BE2C (cell line): ENCODE measurements at places on chromosomes 2 and 18.

DNA sequence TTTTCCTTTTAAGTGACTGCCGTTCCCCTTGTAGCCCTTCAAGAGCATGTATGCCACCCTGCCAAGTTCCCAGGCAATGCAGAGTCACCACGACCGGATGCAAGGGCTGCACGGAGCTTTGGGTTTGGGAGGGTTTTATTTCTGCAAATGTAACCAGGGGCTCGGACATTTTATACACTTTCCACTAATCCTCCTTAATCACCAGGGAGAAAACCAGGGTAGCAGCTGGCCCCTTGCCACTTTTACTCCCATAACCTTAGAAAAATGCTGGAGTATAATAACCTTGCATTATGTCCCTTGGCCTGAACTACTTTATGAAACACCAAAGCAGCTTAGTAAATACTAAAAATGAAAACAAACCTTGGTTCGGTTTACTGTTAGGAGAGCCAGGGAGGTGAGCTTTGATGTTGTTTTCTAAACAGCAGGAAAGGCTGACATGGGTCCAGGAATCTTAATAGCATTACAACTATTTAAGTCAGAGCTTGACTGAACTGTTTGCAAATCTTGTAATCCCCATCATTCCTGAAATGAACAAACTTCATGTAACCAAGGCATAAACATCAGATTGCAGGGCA lies 152.8 kb upstream of the RIOK3 start:
- DNase-seq, result no peak

DNA sequence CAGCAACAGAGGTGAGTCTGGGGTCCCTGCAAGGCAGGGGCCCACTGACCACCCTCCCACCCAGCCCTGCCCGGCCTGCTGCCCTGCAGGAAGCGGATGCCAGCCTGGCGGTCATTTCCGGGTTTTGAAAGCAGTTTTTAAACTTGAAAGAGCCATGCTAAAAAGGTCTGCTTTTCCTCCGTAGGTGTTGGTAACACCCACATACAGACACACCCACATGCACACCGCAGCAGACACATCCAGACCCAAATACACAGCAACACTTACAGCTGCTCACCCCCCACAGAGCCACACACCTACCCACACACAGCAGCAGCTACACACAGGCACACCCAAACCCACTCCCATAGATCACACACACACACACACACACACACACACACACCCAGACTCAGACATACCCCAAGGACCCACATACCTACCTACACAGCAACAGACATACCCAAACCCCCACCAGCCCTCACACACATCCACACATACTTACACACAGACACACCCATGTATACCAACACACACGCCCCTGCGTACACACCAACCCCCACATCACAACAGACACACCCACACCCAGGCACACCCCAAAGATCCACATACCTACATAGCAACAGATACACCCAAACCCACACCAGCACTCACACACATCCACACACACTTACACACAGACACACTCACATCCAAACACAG lies 7.6 kb downstream of the ZFP36L2 start:
- no peak for DNase-seq

DNA sequence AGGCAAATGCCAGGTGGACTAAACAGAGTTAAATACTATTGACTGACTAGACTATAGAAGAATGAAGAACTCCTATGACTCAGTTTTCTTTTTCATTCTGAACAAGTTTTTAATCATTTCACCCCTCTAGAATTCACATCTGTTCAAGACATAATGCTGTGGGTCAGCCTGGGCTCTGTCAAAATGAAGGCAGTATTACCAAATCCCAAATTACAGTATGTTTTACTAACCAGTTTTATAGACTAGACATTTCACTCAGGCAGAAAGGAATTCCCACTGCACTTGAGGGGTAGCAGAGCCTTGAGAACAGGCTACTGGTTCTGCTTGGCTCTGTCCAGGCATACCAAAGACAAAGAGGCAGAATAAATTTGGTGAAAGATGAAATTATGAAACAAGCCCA lies 511.7 kb downstream of the EPHA4 start:
- no peak for DNase-seq

GRCh38 chr2:54772531-54772930 lies 49.1 kb downstream of the EML6 start:
- DNase-seq, result peak; percentile 34

- no peak for DNase-seq
Observed at GRCh38 chr18:39414009-39414700, 1848.6 kb upstream of the CELF4 start.

DNA sequence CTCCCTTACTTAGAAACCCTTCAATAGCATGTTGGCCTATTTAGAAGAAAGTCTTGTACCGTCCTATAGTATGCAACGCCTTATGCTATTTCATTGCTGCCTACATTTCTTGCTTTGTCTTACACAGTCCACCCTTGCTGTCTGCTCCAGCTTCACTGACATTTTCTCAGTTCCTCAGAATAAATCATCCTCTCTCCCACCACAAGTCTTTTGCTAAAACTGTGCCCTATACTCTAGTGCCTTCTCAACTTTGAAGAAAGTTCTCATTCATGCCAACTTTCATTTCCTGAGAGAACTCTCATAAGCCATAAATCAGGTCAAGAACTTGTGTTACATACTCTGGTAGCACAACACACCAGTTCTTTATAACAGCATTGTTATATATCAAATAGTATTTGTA lies 54.3 kb upstream of the COL3A1 start:
- no peak for DNase-seq

DNA sequence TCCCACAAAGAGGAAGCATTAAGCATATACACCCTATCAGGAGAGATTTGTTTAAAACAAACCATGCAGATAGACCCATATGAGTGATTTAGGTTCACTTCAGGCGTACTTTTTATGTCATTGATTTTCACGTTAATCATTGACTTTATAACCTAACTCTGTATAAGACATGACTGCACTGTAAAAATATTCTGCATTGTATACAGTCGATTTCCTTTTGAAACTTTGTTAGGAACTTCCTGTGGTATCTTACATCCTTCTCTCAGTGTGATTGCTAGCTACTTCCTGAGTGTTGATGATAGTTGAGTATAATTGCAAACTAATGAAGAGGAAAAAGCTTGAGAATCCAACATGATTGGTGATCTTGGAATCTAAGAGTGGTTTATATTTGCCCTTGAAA lies 69.4 kb downstream of the XIRP2 start:
- DNase-seq, result no peak

DNA sequence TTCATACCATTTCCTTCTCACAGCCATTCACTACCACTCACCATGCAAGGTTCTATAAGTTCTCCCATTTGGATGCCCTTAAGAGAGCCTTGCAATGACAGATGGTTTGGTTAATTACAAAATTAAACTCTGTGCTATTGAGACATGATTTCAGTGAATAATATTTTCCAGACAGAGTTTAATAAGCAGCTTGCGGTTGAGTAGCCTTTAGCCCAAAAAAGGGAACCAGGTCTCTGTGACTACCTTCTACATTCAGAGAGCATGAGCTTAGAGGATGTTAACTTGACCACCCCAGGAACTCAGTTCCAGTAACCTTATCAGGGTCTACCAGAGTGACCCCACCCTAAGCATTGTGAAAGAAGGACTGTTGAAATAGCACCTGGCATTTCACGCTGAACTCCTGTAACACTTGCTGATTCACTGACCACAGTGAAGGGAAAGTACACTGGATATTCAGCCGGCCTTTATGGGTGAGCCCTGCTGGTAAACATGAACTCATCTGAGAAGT lies 1173.1 kb upstream of the ZEB2 start:
- no peak for DNase-seq

GRCh38 chr2:45006942-45007287 lies 2.3 kb downstream of the SIX2 start:
- no peak for DNase-seq

DNA sequence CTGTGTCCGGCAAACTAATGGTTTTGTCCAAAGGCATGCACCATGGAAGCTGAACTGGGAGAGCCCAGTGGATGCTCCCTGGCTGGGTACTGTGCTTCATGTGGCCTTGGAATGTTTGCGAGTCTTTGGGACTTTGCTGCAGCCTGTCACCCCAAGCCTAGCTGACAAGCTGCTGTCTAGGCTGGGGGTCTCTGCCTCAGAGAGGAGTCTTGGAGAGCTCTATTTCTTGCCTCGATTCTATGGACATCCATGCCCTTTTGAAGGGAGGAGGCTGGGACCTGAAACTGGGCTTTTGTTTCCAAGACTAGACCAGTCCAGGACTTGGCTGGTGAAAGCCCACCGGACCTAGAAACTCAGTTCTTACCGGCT lies 1.7 kb downstream of the MARS2 start:
- no peak for DNase-seq

- DNase-seq, result no peak
Observed at GRCh38 chr2:37631698-37632097, 39.7 kb downstream of the CDC42EP3 start.

DNA sequence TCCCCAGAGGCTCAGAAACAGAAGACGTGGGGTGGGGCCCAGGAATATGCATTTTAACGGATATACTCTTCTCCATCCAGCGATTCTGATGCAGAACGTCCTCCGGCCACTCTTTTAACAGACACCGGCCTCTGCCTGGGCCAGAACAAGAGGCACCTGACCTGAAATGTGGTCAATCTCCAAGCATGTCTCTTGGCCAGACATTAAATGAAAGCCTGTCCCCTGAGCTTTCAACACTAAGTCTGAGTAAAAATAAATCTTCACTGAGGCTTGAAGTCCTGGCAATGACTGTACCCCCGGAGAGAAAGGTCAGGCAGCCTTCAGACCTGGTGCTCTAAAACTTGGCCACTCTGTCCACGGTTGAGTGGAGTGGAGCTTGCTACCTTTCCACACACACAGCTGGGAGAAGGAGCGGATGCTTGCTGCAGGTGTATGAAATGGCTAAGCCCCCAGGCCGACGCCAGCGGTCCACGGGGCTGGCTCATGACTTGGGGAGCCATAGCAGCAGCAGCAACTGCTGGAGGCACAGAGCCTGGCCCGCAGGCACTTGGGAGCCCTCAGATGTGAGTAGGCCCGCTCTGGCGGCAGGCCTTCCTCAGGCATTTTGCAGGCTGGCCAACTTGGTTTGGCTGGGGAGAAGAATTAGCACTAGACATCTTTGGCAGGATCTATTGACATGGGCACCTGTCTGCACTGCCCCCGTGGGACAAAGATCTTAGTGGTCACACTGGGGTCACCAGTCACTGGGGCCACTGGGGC lies 79.7 kb downstream of the TMEM17 start:
- no peak for DNase-seq

GRCh38 chr2:241762933-241763369 lies 13.7 kb upstream of the GAL3ST2 start:
- DNase-seq, result peak; percentile 15

DNA sequence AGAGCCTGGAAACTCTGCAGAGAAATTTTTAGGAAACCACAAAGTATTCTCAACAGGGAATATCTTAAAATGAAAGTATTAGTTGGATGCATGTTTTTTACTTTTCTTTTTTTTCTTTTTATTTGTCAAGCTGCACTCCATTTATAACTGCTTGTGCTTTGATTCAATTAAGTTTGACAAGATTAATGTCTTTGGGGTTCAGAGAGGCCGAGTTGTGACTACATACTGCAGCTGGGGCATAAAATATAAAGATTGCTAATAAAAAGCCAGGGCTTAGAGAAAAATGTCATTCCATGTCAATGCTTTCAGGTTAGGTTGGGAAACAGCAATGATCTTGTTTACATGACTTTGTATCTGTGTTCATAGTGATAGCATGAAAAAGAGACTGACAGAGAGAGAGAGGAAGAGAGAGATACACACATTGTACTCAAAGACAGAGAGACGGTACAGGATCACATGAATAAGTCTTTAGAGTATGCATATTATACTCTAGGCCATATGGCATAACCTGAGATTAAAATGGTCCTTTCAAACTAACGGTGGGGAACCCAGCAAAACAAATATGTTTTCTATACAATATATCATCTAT lies 1022.3 kb upstream of the CNTNAP5 start:
- no peak for DNase-seq

DNA sequence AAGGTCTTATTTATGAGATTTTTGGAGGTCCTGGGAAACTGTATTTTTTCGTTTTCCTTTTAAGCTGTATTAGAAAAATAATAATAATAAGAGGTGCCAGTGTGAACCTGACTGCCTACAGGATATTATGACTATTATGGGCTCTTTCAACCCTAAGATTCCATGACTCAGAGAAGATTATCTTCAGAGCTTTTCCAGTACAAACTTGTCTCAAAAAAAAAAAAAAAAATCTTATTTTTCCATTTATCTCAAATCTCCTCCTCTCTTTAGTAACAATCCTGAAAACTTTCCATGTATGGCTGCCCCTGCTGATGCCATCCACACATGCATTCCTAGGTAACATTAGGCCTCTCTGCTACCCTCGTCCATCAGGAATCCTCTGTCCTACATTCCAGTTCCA lies 36.7 kb upstream of the RPE start:
- no peak for DNase-seq

- DNase-seq, result no peak
Observed at GRCh38 chr2:460861-461260, 173.0 kb upstream of the ALKAL2 start.

DNA sequence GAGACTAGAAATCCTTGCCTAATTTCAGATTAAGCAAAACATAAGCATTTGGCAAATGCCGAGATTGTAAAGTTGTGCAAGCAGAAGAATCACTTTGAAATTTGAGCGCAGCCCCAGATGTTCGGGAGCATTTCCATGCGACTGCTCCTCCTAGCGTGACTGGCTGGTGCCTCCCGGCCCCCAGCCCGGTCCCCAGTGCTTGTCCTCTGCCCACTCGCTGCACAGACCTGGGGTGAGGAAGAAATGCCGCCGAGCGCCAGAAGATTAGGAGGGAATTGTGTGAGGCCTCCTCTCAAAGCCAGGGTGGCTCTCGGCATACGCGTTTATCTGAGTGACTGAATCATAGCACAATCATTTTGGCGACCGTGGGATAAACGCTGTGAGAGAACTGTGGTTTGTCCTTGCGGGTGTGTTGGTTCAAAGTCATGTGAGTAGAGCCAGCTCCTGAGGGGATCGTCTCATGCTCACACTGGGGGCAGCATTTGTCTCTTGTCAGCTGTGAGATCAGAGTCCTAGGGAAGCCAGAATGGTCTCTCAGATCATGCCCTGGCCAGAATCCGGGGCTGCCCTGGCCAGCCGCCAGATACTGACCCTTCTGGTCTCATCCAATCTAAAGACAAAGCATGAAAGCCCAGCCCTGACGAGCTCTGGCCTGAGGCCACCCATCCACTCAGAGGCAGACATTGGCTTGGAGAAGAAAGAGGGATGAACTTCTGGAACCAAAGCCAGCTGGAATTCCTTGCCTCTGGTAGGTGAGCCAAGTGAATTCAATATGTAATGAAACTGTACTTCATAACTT lies 189.3 kb downstream of the SH3RF3 start:
- DNase-seq, result no peak

DNA sequence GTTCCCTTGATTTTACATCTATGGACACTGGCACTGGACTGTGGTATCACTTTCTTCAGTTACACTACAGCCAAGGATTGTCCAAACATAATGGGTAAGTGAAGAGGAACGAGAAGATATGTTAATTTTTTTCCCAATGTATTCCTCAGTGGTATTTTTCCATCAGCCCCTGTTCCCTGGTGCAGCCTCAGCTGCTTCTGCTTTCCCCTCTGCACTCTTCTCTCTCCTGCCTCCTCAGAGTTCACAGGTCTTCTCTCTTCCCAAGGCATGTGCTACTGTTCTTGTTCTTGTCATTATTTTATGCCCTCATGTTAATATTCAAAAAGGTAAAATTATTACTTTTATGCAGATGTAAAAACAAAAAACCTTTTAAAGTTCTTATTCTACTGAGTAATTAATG lies 378.0 kb upstream of the NRXN1 start:
- no peak for DNase-seq

GRCh38 chr2:236964291-236964690 lies 121.4 kb upstream of the COPS8 start:
- DNase-seq, result no peak

GRCh38 chr2:1502891-1503304 lies 89.6 kb downstream of the TPO start:
- no peak for DNase-seq

GRCh38 chr2:237557633-237558015 lies 8.8 kb upstream of the PRLH start:
- no peak for DNase-seq
